ENCODE measurements at places on chromosomes 13 and 19. TPM values are rescaled to one million over a fixed set of nuclear protein-coding genes. Genes with fewer than 3 reads are reported as not detected.
A peak's percentile ranks its signal among the peaks of the same experiment; 100 is the strongest.

DNA sequence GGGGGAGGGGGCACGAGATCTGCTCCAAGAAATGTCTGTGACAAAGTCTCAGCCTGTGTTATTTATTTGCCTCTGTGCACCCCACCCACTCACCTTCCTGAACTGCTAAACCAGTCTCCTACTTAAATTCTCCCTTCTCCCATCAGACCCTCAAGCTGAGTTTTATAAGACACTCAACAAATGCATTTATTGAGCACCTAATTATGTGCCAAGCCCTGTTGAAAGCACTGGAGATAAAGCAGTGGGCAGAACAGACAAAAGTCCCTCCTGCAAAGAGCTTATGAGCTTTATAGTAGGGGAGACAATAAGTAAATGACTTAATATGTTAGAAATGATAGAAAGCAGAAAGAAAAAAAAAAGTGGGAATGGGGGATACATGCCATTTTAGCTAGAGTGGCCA lies 3.4 kb upstream of the FAM98C start:
- peaks cover 15% of the 10 kb centered on the region for H3K36me3 ChIP-seq
- peaks cover 4% of the 10 kb centered on the region for H3K4me1 ChIP-seq
- H3K4me3 ChIP-seq: no peak overlapping the region
- no peak overlapping the region for H3K27ac ChIP-seq

DNA sequence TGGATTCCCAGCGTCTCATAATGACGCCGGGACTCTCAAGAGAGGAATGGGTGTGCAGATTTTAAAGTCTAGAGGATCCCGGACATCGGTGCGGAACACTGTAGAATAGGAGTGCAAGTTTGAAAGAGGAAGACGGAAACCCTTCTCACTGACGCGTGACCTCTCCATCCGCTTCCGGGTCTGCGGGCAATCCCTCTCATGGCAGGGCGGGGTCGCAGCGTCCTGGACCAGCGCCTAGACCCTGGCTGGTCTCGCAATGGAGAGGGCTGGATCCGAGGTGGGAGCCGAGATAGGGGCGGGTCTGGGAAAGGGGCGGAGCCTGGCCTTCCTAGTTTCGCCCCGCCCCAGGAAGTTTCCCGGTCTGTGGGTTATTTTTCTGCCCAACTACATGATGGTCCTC lies 4.6 kb upstream of the ZNF845 start:
- H3K4me1 ChIP-seq: no peaks in the 10 kb centered on the region
- H3K27me3 ChIP-seq: no peaks in the 10 kb centered on the region
- H3K27ac ChIP-seq: no peak overlapping the region
- H3K36me3 ChIP-seq: no peaks in the 10 kb centered on the region

- no peak overlapping the region for H3K27ac ChIP-seq
- peaks cover 4% of the 10 kb centered on the region for H3K36me3 ChIP-seq
- no peak for DNase-seq
- H3K27me3 ChIP-seq: no peaks in the 10 kb centered on the region
Observed at GRCh38 chr13:28173793-28174192, 35.4 kb downstream of the PAN3 start.

GRCh38 chr13:112558696-112559418 lies 29.1 kb downstream of the TUBGCP3 start:
- no peaks in the 10 kb centered on the region for H3K4me1 ChIP-seq
- no peak for DNase-seq
- H3K27me3 ChIP-seq: no peaks in the 10 kb centered on the region
- no peak overlapping the region for H3K27ac ChIP-seq
- no peak overlapping the region for H3K4me3 ChIP-seq

GRCh38 chr13:25203127-25203740 lies 31.1 kb upstream of the AMER2 start:
- no peaks in the 10 kb centered on the region for H3K4me1 ChIP-seq
- no peak overlapping the region for H3K27ac ChIP-seq

DNA sequence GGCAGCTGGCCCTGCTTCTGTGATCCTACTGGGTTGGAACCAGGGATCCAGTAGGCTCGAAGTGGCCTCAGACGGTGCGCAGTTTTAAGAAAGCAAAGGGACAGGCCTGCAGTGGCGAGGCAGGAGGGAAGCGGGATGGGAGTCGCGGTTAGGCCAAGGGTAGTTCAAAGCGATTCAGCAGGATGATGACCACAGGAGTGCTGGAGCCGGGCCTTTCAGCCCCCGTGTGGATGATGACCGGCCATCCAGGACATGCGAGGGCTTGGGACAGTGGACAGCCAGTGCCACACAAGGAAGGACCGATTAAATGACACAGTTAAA lies 854 bp downstream of the RNASEH2B start:
- H3K4me1 ChIP-seq: peaks cover 33% of the 10 kb centered on the region
- peak overlapping the region; percentile 86 for H3K4me3 ChIP-seq
- peak overlapping the region; percentile 88 for H3K27ac ChIP-seq
- DNase-seq: peak; percentile 79
- H3K36me3 ChIP-seq: no peaks in the 10 kb centered on the region

Gene CGB5
- not detected for total RNA-seq

- no peak overlapping the region for H3K4me3 ChIP-seq
- peaks cover 10% of the 10 kb centered on the region for H3K27me3 ChIP-seq
- no peak for DNase-seq
Observed at GRCh38 chr19:4602915-4603314, 36.4 kb upstream of the TNFAIP8L1 start.

Gene TRMT1
- total RNA-seq: 18.6 TPM

Gene SPTBN4
- 0.72 TPM for total RNA-seq

GRCh38 chr13:114136576-114136975 lies 4.2 kb upstream of the RASA3 start:
- DNase-seq: no peak
- H3K4me1 ChIP-seq: peaks cover 3% of the 10 kb centered on the region
- no peak overlapping the region for H3K4me3 ChIP-seq
- no peaks in the 10 kb centered on the region for H3K27me3 ChIP-seq

Gene ZNF471
- total RNA-seq: 4.7 TPM

DNA sequence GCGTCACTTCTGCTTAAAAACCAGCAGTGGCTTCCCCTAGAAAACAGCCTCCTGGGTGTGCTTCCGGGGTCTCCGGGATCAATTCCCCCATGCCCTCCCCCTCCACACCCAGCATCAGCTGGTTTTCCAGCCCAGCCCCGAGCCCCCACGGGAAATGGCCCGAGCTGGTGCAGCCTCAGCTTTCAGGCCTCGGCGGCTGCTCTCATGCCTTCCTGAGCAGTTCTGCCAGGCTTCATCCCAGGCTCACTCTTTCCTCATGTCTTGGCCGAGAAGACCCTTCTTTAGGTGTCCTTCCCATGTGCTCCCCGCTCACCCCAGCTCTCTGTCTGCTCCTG lies 103.1 kb upstream of the RNF113B start:
- no peak overlapping the region for H3K27ac ChIP-seq
- peaks cover 12% of the 10 kb centered on the region for H3K4me1 ChIP-seq
- H3K4me3 ChIP-seq: no peak overlapping the region

DNA sequence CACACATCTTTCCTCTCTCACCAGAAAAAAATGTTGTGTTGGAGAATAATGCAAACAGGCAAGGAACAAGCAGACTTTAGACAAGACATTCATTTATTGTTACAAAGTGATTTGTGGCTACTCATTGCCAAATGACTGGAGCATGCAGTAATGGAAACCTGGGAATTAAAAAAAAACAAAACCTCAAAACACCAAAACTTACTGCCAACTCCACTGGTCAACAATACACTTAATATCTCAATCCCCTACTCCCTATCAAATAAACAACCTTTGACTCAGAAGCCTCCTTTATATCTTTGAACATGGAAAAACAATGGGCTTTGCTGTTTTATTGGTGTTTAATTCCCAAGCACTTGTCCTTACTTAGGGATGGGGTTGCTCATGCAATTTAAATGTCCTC lies 112.8 kb downstream of the POSTN start:
- H3K4me1 ChIP-seq: peaks cover 59% of the 10 kb centered on the region
- no peaks in the 10 kb centered on the region for H3K36me3 ChIP-seq
- peak overlapping the region; percentile 63 for H3K4me3 ChIP-seq
- H3K27me3 ChIP-seq: no peaks in the 10 kb centered on the region

Gene DNAAF3
- total RNA-seq: 0.59 TPM

GRCh38 chr13:81988567-81988966 lies 1647.6 kb upstream of the SPRY2 start:
- H3K27me3 ChIP-seq: no peaks in the 10 kb centered on the region
- H3K36me3 ChIP-seq: no peaks in the 10 kb centered on the region
- H3K4me1 ChIP-seq: no peaks in the 10 kb centered on the region
- no peak for DNase-seq
- no peak overlapping the region for H3K27ac ChIP-seq
- H3K4me3 ChIP-seq: no peak overlapping the region

Gene P2RY11
- 2.1 TPM for total RNA-seq

GRCh38 chr19:2207991-2208860 lies 27.9 kb downstream of the PLEKHJ1 start:
- peak; percentile 100 for DNase-seq
- peaks cover 70% of the 10 kb centered on the region for H3K36me3 ChIP-seq
- peak overlapping the region; percentile 41 for H3K27ac ChIP-seq
- H3K4me3 ChIP-seq: no peak overlapping the region

Gene ZNF575
- 0.29 TPM for total RNA-seq

Gene ZNF581
- total RNA-seq: 28.6 TPM

Gene OR10H2
- not detected for total RNA-seq

DNA sequence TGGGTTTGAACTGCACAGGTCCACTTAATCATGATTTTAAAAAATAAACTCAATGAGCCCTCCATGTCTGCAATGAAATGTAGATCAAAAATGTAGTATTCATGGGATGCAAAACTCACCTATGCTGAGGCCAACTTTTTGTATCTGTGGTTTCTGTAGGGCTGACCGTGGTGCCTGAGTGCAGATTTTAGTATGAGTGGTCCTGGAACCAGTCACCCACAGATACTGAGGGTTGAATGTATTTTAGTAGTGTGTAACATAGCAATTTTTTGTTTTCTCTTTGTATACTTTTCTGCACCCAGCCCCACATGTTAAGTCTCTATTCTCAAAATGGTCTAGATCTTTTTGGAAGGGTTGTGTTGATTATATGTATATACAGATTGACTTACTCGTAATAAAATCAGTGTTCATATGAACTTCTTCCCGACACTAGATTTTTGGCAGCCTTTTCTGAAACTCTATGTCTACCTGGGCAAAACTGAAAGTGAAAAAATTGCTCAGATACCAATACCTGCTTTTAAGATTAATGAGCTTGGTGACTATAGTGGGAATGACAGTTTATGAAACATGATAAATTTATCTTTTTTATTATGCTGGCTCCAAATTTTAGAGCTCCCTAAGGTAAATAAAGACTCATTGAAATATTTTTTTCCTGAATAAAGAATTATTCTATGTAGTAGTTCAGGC lies 51.6 kb downstream of the DNAJC15 start:
- no peak overlapping the region for H3K4me3 ChIP-seq
- H3K36me3 ChIP-seq: peaks cover under 1% of the 10 kb centered on the region
- H3K27ac ChIP-seq: no peak overlapping the region

Gene TMIGD2
- not detected for total RNA-seq

- H3K27me3 ChIP-seq: no peaks in the 10 kb centered on the region
- no peak overlapping the region for H3K27ac ChIP-seq
- H3K36me3 ChIP-seq: no peaks in the 10 kb centered on the region
Observed at GRCh38 chr13:54775501-54776191, 1747.0 kb downstream of the OLFM4 start.

- H3K27ac ChIP-seq: no peak overlapping the region
- no peaks in the 10 kb centered on the region for H3K27me3 ChIP-seq
- no peaks in the 10 kb centered on the region for H3K4me1 ChIP-seq
- H3K36me3 ChIP-seq: no peaks in the 10 kb centered on the region
- DNase-seq: no peak
Observed at GRCh38 chr19:4300589-4300988, 1.6 kb downstream of the TMIGD2 start.

Gene ILF3
- total RNA-seq: 105 TPM

Gene ENOX1
- 5.4 TPM for total RNA-seq

Gene CHAMP1
- total RNA-seq: 9.4 TPM

Gene SPPL2B
- 34.5 TPM for total RNA-seq

Gene WDR62
- 1.8 TPM for total RNA-seq

DNA sequence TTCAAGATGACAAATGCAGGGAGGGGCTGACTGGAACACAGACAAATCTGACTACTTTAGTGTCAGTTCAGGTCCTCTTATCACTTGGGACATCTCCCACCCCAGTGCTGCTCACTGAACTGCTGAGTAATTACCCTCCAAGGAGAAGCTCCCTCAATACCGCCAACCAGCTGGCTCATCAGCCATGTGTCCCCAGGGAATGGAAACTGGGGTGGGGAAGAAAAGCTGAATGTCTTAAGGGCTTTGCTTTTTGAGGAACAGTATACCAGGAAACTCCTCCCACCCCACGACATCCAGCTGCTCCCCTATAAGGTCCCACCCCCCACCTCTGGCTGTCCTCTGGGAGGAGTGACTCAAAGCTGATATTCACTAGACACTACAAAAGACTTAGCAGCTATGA lies 2.0 kb downstream of the ZNF823 start:
- DNase-seq: peak; percentile 88
- peaks cover 13% of the 10 kb centered on the region for H3K4me1 ChIP-seq
- H3K36me3 ChIP-seq: no peaks in the 10 kb centered on the region
- H3K4me3 ChIP-seq: peak overlapping the region; percentile 4

Gene ZNF555
- 6.2 TPM for total RNA-seq
